ENCODE measurements at places on chromosomes 3 and 15.

DNA sequence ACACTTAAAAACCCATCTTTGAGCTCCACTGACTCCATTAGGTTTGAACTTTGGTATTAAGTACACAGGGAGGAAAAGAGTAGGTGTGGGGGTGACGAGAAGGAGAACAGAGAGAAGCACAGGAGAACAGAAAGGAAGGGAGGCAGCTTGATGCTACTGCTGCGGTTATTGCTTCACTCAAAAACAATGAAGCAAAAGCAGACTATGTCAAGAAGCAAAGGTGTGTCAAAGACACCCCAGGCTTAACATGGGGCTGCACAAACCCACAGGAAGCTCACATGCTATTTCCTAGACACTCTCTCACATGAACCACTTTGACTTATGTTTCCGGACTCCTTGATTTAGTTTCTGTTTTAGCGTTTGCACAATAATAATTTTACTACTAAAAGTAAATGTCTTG is 961.0 kb upstream of the CFAP20DC start:
- no peak for DNase-seq

DNA sequence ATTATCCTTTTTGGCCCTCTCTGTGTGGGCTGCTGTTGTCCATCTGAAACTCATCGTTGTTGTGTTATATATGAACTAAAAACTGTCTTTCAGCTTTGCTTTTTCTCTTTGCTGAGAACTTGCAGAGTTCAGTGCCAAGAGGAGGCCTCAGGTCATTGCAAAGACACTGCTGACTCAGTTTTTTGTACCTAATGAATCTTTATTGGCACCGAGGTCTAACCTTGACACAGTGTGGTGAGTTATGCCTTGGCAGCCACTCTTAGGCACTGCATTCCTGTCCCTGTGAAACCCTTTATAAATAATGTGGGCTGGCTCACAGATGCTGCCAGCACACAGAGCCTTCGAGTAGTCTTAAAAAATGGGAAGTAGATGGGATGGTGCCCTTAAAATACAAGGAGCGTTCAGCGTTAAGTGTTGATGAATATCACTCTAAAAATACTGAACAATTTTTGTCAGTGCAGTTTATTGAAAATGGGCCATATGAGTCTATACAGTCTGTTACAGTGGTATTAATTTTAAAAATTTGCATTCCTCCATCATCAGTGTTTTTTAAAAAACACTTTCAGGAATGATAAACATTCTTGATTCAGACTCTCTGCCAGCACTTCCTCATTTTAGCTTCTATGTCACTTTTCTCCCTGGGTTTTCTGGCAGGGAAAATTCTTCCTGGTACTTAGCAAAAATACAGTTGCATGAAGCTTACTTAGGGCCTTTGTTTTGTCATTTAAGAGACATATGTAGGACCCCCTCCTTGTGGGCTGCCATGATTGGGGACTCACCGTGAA is 234.1 kb downstream of the CACNA2D3 start:
- no peak for DNase-seq

DNA sequence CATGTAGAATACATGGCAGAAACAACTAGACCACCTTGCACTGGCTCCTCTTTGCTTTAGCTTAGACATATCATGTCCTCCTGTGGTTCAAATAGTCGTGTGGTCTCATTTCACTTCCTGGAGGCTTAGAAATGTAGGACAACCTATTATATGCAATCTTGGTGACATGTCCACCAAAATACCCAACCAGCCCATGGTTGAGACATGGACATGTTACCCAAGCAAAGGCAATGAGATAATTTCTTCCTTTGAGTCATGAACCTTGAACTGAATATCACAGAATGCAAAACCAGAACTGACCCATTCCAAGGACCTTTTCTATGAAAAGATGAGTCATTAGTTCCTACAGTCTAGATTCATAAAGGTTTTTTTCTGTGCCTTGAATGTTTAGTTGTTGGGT is 309.0 kb upstream of the MDFIC2 start:
- DNase-seq, result no peak

DNA sequence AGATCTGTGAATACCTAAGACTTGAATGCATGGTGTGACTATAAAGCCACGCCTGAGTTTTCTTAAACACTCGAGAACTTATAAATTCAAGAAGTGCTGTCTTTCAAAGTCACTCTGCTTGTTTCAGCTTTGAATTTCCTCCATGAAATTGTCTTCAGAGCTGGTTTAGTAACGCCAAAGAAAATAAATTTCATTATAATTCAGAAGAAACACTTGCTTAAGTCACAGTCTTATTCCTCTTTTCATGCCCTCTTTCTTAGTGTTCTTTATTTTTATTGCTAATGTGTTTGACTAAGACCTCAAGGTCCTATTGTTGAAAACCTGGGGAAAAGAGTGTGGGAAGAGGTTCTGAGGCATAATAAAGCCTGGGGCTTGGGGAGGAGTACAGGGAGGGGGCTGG is 3.3 kb upstream of the RCN2 start:
- no peak for DNase-seq

Measured in stimulated activated CD8-positive, alpha-beta memory T cell treated with anti-CD3 and anti-CD28 coated beads, Interleukin-15, amount 100 ng/mL, for 48 hours (primary cell).